Activated T-cell treated with anti-CD3 and anti-CD28 coated beads, Interleukin-2, amount 50 U/mL, for 72 hours (primary cell): ENCODE measurements at places on chromosomes 3 and 15. TPM values are rescaled to one million over a fixed set of nuclear protein-coding genes. Genes with fewer than 3 reads are reported as not detected.

DNA sequence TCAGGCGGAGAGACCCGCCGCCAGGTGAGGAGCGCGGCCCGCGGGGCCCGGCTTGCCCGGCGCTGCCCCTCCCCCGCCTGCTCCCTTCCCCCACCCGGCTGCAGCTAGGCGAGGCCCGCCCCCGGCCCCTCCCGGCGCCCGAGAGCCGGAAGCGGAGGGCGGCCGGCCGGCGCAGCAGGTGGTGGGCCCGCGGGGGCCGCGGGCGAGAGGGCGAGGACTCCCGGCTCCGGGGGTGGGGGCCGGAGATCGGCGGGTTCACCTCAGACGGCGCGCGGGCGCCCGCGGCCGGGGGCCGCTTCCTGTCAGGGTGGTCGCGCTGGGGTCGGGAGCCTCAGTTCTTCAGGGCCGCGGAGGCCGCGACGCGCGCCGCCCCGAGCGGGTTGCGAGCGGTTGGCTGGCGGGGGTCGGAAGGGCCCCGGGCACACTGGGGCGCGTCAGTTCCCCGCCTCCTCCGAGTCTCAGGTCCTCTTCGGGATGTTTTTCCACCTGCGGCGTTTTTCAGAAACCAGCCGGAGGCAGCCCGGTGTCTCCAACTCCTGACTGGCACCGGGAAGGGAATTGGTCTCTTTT is 395 bp downstream of the ZFAND6 start:
- H3K4me1 ChIP-seq = peaks cover 55% of the 10 kb centered on the region
- peak overlapping the region; percentile 99 for H3K27ac ChIP-seq
- H3K4me3 ChIP-seq = peak overlapping the region; percentile 95

The GORASP1 gene
- 24.5 TPM for total RNA-seq

GRCh38 chr15:62389885-62390790 is 225.1 kb upstream of the C2CD4B start:
- H3K4me1 ChIP-seq = peaks cover 20% of the 10 kb centered on the region
- H3K36me3 ChIP-seq = no peaks in the 10 kb centered on the region
- peak; percentile 80 for DNase-seq
- peak within 1 kb of the TSS; percentile 96 for H3K4me3 ChIP-seq

The HGD gene
- 1.8 TPM for total RNA-seq

GRCh38 chr3:12231431-12231830 is 57.4 kb upstream of the PPARG start:
- H3K36me3 ChIP-seq = no peaks in the 10 kb centered on the region
- no peak overlapping the region for H3K4me3 ChIP-seq
- H3K27ac ChIP-seq = no peak overlapping the region

The SCAANT1 gene
- total RNA-seq = not detected

GRCh38 chr3:162287600-162287999 is 791.0 kb downstream of the OTOL1 start:
- no peak overlapping the region for H3K4me3 ChIP-seq
- no peak overlapping the region for H3K27ac ChIP-seq
- no peaks in the 10 kb centered on the region for H3K4me1 ChIP-seq
- no peaks in the 10 kb centered on the region for H3K27me3 ChIP-seq
- no peaks in the 10 kb centered on the region for H3K36me3 ChIP-seq

The ALS2CL gene
- 1.9 TPM for total RNA-seq

DNA sequence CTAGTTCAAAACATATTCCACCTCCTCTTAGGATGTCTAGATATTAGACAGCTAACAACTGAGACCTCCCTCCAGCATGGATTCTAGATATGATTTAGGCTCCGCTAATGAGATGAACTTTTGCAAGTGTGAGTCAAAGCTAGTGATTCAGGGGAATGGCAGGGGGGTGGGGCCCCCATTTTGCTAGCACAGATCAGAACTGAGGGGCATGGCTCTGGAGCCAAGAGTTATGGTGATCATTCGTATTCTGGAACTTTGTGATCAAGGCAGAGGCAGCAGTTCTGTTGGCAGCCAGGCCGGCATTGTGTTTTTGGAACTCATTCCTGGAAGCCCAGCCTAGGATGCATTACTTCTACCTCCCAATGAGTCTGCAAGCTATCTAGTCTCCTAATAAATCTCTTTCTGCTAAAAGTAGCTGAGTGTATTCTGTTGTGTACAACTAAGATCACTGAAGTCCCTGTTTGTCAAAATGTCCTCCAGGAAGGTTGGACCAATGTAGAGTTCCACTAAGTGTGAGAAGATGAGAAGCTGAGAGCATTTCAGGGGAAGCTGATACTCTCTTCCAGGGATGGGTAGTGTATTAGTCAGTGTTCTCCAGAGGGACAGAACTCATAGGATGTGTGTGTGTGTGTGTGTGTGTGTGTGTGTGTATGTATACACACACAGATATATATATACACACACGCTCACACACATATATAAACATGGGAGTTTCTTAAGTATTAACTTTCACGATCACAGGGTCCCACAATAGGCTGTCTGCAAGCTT is 312.7 kb downstream of the TLE3 start:
- peaks cover 28% of the 10 kb centered on the region for H3K4me1 ChIP-seq
- no peaks in the 10 kb centered on the region for H3K36me3 ChIP-seq
- H3K27ac ChIP-seq = no peak overlapping the region
- DNase-seq = no peak
- peaks cover 37% of the 10 kb centered on the region for H3K27me3 ChIP-seq

DNA sequence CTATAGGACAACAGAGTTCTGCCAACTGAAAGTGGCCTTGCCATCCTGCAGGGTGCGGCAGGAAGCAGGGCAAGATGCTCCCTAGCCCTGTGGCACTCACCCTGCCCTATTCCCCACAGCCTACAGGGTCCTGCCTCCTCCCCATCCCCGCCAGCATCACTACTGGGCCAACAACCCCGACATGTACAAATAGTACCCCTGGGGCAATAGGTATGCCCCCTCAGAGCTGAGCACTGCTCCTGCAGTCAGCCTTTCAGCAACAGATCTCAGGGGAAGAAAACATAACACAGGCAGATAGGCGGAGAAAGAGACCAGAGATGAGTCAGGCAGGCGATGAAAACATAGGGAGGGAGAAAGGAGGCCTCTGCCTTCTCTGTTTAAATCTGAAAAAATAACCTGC is 74.7 kb downstream of the XXYLT1 start:
- no peak overlapping the region for H3K4me3 ChIP-seq
- no peak overlapping the region for H3K27ac ChIP-seq
- no peaks in the 10 kb centered on the region for H3K36me3 ChIP-seq
- no peak for DNase-seq
- H3K27me3 ChIP-seq = no peaks in the 10 kb centered on the region
- H3K4me1 ChIP-seq = peaks cover 14% of the 10 kb centered on the region

- no peaks in the 10 kb centered on the region for H3K27me3 ChIP-seq
- H3K27ac ChIP-seq = no peak overlapping the region
- H3K4me3 ChIP-seq = no peak overlapping the region
- H3K4me1 ChIP-seq = no peaks in the 10 kb centered on the region
- no peak for DNase-seq
These were observed 69.8 kb upstream of the WNT5A start for GRCh38 chr3:55556619-55557537.

DNA sequence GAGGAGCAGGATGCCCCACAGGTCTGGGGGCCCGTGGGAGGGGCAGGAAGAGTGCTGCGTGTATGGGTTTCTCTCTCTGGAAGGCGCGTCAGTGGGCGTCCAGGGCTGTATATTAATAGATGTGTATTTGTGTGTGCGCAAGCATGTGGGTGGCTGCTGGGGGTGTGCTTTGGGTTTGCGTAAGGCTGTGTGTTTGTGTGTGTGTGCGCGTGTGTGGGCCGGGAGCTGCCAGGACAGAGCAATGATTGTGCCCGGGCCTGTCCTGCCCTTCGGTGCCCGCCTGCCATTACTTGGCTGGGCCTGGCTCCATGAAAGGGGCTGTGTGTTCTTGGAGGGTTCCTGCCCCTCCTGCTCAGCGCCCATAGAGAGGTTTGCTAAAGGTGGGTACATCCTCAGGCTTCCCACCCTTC is 16.3 kb downstream of the CSPG4 start:
- H3K4me1 ChIP-seq = peaks cover 13% of the 10 kb centered on the region
- H3K27me3 ChIP-seq = peaks cover 18% of the 10 kb centered on the region
- DNase-seq = no peak
- no peak overlapping the region for H3K4me3 ChIP-seq

GRCh38 chr3:192038726-192039125 is 577.8 kb downstream of the PYDC2 start:
- H3K4me1 ChIP-seq = no peaks in the 10 kb centered on the region
- no peak overlapping the region for H3K27ac ChIP-seq
- H3K4me3 ChIP-seq = no peak overlapping the region
- DNase-seq = no peak
- no peaks in the 10 kb centered on the region for H3K36me3 ChIP-seq
- no peaks in the 10 kb centered on the region for H3K27me3 ChIP-seq

DNA sequence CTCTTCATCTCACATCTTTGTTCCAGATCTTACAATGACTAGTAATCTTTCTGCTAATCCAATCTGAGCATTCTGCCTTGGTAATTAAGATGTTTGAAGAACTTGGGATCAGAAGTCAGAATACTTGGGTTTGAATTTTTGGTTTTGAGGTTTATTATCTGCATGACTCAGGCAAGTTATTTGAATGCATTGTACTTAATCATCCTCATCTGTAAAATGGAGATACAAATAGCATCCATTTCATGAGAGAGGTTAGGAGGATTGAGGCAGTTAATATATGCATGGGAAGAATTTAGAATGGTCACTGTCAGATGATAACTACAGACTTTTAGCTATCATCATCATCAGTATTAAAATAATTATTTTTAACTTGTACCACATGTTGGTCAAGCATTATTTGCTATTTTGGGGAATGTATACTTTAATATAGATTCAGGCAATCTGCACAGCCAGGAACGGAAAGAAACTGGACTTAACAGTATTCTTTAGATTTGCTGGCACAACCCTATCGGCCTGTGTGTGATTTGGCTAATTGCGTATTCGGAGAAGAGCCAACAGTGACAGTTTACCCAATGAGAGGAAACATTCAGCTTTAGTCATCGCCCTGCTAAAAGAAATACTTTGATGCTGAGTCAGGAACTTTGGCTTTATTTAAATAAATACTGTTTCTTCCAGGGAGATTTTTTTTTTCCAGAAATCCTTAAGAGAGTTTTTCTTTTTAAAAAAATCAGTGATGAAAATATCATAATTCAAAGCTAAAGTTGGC is 600.0 kb downstream of the ROBO1 start:
- no peaks in the 10 kb centered on the region for H3K36me3 ChIP-seq
- no peak overlapping the region for H3K27ac ChIP-seq
- no peaks in the 10 kb centered on the region for H3K27me3 ChIP-seq
- DNase-seq = no peak

- peaks cover 6% of the 10 kb centered on the region for H3K36me3 ChIP-seq
- H3K4me1 ChIP-seq = peaks cover 19% of the 10 kb centered on the region
- peak overlapping the region; percentile 83 for H3K4me3 ChIP-seq
- peak overlapping the region; percentile 34 for H3K27ac ChIP-seq
These were observed 153.4 kb downstream of the LMLN start for GRCh38 chr3:198113206-198114053.

The CLDN11 gene
- total RNA-seq = not detected

DNA sequence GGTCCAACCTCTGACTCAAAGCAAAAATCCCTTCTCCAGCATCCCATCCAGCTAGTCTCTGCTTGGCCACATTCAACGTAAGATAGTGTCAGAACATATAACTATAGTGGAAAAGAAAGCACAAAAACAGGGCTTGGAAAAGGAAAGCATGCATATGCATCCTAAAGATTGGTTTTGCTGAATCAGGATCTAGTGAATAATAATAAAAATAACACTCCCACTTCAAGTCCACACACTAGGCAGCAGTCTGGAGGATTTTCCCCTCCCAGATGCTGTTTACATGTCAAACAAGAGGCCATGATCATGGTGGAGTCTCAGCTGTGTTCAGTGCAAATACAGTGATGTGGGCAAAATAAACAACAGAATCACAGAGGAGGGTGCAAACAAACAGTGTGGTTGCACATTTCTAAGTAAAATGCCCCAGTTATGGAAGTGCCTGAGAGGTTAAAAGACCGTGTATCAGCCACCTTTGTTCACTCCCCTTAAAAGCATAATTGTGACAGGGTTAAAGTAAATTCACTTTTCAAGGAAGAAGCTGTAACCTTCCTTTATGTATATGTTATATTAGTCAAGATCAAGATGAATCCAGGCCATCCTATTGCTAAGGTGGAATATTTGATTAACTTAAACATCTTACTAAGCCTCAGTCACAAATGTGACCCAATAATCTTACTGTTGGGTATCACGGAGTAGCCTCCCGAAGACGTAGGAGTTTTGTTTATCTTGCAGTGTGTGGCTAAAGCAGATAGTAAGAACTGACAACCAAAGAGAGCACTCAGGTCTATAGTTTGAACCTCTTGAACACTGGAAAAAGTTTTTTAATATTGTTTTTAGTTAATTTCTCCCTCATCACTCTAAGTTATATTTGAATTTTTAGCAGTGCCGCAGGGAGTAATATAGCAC is 424.5 kb downstream of the SOX2 start:
- H3K36me3 ChIP-seq = no peaks in the 10 kb centered on the region
- no peak overlapping the region for H3K27ac ChIP-seq
- no peak for DNase-seq
- H3K4me3 ChIP-seq = no peak overlapping the region

- no peak for DNase-seq
- H3K4me3 ChIP-seq = no peak overlapping the region
- no peak overlapping the region for H3K27ac ChIP-seq
- no peaks in the 10 kb centered on the region for H3K4me1 ChIP-seq
- H3K36me3 ChIP-seq = no peaks in the 10 kb centered on the region
These were observed 181.6 kb downstream of the MEGF11 start for GRCh38 chr15:66071921-66072295.

DNA sequence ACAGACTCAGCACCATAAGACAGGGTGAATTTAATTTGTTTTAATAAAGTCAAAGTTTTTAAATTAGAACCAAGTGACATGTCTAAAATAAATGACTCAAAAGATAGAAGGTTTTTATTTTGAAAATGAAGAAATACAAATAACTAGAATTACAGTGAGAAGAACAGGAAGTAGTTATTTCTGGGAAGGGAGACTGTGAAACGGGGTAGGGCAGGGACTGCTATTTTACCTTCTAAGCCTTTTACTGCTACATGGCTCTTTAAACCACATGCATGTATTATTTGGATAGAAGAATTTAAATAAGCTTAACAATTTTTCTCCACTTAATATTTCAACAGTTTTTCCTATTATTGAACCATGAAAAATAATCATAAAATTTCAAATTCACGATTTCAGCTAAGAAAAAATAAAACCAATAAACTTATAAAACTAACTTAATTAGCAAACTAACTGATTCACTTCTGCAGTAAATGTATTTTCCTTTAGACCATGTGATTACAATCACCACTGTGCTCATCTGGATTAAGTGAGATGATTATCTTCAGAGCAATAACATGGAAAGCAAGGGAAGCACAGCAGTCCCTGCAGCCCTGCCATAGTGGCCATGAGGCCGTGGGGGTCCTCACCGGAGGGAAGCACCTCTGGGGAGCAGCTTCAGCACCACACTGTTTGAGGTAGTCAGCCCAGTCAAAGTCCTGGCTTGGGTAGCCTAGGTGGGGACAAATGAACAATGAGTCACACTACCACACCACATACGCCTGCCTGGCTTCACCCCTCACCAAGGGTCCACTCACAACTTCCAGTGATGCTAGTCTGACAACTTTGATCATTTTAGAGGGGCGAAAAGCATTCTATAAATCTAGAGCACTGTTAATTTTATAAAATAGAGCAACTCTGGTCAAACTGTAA is 28.3 kb upstream of the STIMATE start:
- H3K27ac ChIP-seq = peak overlapping the region; percentile 81
- DNase-seq = peak; percentile 1
- peaks cover 9% of the 10 kb centered on the region for H3K36me3 ChIP-seq
- no peak overlapping the region for H3K4me3 ChIP-seq
- no peaks in the 10 kb centered on the region for H3K27me3 ChIP-seq
- H3K4me1 ChIP-seq = peaks cover 5% of the 10 kb centered on the region

- H3K4me1 ChIP-seq = peaks cover 6% of the 10 kb centered on the region
- H3K27ac ChIP-seq = no peak overlapping the region
- no peaks in the 10 kb centered on the region for H3K27me3 ChIP-seq
- no peak overlapping the region for H3K4me3 ChIP-seq
- no peak for DNase-seq
- peaks cover 7% of the 10 kb centered on the region for H3K36me3 ChIP-seq
These were observed 23.4 kb downstream of the EMC4 start for GRCh38 chr15:34248190-34248589.
